ENCODE measurements at places on chromosomes 16 and 17.

GRCh38 chr17:78387977-78388941 lies 9.8 kb downstream of the PGS1 start:
- DNase-seq, result no peak

DNA sequence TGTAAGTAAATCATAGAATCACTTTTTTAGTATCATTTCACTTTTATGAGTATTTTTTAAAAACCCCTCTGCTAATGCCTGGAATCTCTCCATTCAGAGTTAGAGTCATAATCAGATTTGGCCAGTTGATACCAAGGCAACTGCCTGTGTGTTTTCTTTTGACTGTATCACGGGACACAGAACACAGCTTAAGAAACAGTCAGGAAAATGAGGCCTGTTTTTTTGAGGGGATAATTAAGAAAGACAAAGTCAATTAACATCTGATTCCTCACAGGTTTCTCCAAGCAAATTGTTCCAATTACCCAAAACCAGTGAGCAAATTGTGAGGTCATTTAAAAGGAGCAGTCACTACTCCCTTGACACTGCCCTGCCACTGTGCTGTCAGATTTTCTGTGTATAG lies 944.5 kb upstream of the SOX9 start:
- no peak for DNase-seq

GRCh38 chr17:77205396-77206125 lies 64.8 kb downstream of the SEC14L1 start:
- no peak for DNase-seq

GRCh38 chr16:49148410-49148809 lies 133.2 kb downstream of the CBLN1 start:
- DNase-seq, result no peak

GRCh38 chr16:76653390-76654026 lies 376.3 kb downstream of the CNTNAP4 start:
- DNase-seq, result no peak

GRCh38 chr17:58354541-58355216 lies 2.7 kb upstream of the SUPT4H1 start:
- no peak for DNase-seq

- no peak for DNase-seq
These were observed 27.9 kb downstream of the SDK2 start for GRCh38 chr17:73616120-73616872.

DNA sequence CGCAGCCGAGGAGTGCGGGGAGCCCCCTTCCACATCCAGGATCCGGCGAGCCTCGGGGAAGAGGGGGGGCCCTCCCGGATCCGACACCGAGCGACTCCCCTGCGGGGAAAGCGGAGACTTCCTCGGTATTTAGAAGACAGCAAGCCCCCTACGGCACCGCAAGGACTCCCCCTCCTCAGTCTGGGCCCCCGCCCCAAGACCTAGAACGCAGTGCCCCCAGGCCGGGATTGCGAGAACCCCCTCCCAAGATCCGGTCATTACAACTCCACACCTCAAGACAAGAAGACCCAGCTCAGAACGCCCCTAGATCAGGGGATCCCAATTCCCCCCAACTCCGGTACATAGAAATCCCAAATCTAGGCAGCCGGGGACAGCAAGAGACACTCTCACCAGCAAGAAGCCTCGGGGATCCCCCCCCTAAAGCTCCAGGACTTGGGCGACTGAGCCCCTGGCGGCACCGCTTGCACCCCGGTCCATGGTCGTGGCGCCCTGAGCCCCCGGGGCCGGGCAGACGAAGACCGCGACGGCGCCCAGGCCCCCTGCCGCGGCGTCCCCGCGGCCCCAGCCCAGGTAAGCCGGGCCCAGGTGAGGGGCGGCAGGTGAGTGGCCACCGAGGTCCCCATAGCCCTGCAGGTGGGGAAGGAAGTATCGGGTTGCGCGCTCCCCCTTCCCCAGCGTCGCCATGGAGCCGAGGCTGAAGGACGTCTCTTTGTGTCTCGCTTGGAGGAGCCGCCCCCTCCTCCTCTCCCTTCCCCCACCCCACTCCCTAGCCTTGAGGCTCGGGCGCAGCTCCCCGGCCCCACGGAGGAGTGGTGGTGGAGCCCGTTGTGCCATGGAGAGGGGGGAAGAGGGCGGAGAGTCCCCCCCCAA lies 641 bp downstream of the SBK1 start:
- no peak for DNase-seq

- DNase-seq, result no peak
These were observed 191.9 kb downstream of the MSI2 start for GRCh38 chr17:57447990-57448758.

GRCh38 chr17:57242148-57242547 lies 14.2 kb upstream of the MSI2 start:
- no peak for DNase-seq

DNA sequence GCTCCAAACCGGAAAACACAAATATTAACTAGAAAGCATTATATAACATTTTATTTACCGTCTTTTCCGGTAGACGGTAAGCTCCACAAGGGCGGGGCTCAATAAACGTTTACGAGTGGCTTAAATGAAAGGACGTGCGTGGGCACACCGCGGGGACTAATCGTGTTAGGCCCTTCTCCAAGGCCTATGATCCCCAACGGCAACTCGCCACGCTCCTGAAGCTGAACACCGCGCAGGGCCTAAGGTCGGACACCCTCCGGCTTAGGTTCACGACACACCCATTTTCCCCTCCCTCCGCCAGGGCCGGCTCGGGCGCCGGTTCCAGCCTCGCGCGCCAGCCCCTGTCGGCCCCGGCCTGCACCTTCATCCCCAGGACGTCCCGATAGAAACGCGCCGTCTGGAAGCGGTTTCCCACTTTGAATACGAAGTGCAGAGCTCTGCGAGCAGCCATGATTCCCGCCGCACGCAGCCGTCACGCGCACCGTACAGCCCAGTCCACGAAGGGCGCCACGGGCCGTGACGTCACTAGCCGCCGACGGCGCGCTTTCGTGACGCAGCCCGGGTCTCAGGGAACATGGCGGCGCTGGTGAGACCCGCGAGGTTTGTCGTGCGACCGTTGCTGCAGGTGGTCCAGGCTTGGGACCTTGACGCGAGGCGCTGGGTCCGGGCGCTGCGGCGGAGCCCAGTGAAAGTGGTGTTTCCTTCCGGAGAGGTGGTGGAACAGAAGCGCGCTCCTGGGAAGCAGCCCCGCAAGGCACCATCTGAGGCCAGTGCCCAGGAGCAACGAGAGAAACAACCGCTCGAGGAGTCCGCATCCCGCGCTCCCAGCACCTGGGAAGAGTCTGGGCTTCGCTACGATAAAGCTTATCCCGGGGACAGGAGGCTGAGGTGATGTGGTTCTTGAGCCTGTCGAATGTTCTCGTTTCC lies at the start of the genes GLOD4 and MRM3:
Gene GLOD4 (minus strand): TSS at position 476 of the 927 bp plus-strand sequence. CDS start 25 bp downstream, at position 451.
Gene MRM3 (plus strand): TSS at position 549 of the 927 bp plus-strand sequence. CDS start 26 bp downstream, at position 575.
- peak; percentile 93 for DNase-seq

DNA sequence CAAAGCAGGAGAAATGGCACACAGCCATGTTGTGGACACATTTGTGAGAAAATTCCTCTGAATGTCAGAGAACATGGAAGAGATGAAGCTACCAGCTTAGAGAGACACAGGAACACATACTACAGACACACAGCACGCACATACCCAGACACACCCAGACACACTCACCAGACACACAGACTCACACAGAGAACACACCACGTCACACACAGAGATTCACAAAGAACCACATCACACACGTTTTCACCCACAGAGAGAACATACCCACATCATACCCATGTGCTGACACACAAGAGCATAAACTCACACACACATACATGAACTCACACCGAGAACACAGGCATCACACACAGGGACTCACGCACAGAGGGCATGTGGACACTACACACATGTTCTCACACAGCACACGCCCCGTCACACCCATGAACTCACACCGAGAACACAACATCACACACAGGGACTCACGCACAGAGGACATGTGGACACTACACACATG lies 124.9 kb downstream of the METRNL start:
- no peak for DNase-seq

DNA sequence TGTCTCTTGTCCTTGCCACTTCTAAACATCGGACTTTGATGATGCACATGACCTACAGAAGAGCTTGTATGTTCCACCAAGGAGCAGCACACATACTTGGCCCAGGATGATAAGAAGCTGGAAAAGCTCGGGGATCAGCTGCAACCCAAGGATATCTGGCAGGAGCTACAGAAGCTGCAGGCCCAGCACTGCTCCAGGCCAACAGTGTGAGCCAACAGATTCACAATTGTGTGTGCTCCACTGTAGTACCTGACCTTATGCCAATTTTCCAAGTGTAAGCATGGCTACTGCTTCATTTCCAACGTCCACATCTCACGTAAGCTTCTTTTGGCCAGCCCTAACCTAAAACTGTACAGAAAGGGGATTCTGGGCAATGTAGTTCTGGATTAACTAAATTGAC lies 83.4 kb downstream of the COX10 start:
- DNase-seq, result no peak

GRCh38 chr16:56295739-56296527 lies 104.6 kb downstream of the GNAO1 start:
- DNase-seq, result no peak

DNA sequence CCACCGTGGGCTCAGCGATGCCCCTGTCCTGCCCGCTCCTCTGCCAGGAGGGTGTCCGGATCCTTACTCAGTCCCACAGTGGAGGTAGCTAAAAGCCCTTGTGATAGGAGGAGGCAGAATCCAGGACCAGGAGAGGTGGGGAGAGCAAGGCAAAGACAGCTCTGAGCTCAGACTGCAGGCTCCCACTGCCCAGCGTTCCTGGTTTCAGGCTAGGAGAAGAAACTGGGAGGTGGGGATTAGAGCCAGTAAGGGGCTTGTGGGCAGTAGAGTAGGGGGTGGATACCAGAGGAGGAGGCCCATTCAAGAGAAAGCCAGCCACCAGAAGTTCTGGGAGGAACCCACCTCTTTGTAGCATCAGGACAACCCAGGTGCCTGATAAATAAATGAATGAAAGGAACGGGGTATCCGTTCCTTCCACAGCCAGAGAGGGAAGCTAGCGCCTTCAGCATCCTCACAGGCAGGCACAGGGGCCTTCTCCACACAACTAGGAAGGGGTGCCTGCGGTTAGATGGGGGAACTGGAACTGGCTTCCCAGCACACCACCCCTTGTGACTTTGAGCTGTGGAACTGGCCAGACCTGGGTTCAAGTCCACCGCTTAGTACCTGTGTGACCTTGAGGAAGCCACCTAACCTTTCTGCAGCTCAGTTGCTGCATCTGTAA lies 2.3 kb downstream of the IL21R start:
- no peak for DNase-seq

- DNase-seq, result no peak
These were observed 19.7 kb downstream of the ALKBH5 start for GRCh38 chr17:18203308-18203707.

DNA sequence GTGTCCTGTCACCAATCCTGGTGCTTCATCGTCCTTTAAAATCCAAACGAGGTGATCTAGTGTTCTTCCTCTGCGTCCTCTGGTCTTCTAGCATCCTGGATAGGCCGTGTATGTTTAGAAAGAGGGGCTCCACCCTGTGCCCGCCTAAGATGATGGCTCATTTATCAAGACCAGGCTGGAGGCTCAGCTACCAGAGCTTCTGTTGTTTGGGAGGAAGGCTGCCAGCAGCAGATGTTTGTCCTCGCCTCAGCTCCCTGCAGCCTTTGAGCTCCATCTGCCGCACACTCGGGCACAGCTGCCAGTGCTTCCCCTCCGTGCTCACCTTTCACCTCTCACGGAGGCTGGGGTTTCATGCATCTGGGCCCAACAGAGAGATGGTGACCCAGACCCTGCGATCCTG lies 954.7 kb upstream of the RBFOX1 start:
- no peak for DNase-seq

DNA sequence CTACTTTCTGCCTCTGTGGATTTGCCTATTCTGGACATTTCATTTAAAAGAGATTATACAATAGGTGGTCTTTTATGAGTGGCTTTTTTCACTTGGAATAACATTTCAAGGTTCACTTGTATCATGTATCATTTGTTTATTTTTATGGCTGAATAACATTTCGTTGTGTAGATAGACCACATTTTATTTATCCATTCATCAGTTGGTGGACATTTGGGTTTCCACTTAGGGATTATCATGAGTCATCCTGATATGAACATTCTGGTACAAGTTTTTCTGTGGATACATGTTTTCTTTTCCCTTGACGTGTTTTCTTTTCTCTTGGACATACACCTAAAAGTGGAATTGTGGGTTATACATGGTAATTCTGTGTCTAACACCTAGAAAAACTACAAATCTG lies 25.3 kb downstream of the PRSS54 start:
- no peak for DNase-seq

DNA sequence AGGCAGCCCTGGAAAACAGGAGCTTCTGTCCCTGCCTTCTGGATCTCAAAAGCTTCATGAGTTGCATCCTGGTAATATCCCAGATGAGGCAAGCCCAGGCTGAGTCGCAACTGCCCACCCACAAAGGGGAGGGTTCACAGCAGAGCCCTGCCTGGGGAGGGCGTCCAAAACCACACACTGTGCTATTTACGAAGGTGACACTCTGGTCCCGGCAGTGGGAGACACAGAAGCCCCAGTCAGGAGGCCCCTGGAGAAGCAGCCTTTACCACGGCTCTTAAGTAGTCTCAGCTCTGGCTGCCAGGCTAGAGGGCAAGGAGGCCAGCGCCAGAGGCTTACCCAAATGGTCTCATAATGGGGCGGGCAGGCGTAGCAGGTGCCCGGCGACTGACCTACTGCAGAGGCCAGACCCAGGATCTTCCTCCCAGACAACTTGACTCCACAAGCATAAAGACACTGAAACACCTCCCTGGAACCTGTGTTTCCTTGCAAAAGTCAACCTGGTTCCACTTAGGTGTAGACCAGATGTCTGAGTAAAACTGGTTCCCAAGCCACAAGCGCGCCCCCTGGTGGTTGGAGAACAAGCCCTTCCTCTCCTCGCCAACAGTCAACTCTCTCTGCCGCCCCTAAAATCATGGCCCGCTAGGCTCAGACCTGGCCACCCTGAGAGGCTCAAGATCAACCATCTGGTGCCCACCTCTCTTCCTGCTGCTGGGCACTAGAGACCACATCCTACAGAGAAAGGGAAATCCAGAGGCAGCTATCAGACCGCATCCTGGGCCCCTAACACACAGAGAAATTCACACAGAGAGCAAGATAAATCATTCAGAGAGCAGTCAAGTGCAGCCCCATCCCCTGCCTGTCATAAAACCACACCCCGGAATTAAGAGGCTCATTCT lies 5.2 kb downstream of the AXIN2 start:
- DNase-seq, result peak; percentile 97

- DNase-seq, result no peak
These were observed 4.5 kb downstream of the SCRN2 start for GRCh38 chr17:47836601-47837000.

- peak; percentile 71 for DNase-seq
These were observed 641 bp upstream of the CBX2 start for GRCh38 chr17:79777120-79777893.

- no peak for DNase-seq
These were observed 48.4 kb upstream of the SKAP1 start for GRCh38 chr17:48478224-48479013.

DNA sequence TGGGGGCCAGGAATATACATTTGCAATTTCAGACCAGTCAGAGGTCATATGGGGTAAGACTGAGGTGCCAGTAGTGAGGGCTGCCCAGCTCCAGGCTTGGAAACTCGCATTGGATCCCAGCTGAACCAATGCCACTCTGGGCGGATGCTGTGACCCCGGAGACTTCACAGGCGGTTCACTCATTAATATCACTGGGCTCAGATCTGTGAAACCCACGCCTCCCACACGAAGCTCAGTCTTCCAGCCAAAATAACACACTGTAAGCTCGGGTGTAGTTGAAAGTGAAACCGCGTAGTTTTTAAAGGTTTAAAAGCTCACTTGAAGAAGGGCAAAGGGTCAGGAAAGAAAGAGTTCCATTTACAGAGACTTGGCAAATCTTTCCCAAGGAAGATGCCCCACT lies 254.8 kb downstream of the FOXL1 start:
- DNase-seq, result no peak
